Stimulated activated CD8-positive, alpha-beta memory T cell treated with anti-CD3 and anti-CD28 coated beads, Interleukin-15, amount 100 ng/mL, for 4 hours (primary cell): ENCODE measurements at places on chromosomes 5 and 9.

DNA sequence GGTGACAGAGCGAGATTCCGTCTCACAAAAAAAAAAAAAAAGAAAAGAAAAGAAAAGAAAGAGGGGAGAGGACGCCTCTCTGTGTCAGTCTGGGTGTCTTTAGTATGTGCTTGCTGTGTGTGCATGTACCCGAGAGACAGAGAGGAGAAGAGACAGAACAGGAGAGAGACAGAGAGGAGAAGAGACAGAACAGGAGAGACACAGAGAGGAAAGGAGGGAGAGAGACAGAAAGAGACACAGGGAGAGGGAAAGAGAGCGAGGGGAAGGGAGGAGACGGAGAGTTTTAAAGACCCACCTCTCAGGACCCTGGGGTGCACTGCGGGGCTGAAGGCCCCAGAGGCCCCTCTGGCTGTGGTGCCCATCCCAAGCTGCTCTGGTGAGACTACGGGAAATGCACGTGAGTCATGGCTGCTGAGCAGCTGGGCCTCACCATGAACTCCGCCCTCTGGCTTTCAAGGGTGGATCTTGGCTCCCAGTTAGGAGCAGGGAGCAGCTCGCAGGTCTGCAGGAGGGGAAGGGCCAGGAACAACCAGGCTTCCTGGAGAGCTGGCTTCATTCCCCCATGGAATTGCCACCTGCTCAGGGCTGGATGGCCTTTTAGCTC is 7.9 kb downstream of the SLC6A3 start:
- DNase-seq: no peak

DNA sequence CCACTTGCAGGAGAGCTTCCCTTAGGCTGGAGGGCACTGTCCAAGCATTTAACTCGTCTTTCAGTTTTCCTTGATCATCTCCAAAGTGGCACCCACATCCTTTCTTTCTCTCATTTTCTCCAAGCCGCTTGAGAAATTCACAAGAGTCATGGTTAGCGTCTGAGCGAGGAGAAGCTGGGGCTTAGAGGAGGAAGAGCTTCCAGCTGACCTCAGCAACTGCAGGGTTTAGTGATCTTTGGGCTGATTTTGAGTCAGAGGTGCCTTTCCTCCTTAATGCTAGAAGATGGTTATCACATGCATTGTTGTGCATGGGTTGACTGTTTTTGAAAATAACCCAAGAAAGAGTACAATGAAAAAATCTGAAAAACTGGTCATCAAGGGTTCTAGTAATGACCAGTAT is 134.7 kb downstream of the GADD45G start:
- no peak for DNase-seq

DNA sequence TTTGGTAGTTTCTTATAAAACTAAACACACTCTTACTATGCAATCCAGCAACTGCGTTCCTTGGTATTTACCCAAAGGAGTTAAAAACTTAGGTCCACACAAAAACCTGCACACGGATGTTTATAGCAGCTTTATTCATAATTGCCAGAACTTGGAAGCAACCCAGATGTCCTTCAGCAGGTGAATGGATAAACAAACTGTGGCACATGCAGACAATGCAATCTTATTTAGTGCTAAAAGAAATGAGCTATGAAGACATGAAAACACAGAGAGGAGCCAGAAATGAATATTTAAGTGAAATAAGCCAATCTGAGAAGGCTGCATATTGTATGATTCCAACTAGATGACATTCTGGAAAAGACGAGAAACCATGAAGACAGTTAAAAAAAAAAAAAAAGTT is 10.7 kb downstream of the WNK2 start:
- no peak for DNase-seq

DNA sequence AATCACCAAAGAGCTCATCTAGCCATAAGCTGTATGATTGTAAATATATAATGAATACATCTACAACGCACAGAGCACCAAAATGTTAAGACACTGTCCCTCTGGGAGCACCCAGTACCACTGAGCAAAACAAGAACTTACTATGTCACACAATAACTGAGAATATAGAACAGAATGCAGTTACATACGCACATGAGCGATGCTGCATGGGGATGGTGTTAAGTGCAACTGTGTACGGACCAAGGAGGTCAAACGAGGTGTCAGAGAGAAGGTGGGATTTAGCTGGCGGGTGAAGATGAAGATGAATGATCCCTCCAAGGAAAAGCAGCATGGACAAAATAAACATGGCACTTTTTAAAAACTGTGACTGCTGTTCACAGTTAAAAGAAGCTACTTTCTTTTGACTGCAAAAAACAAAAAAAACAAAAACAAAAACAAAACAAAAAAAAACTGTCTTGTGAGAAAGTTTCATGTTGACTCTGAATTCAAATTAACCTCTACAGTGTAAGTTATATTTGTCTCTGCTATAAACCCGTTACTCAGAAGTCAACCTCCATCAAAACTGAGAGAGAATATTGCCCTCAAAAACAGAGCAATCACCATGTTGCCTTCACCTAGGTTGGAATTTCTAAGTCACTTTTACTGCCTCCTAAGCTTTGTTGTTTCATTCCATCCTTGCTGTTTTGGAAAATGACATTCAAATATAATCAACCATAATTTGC is 169.6 kb upstream of the GNA14 start:
- no peak for DNase-seq

- DNase-seq: no peak
Observed at GRCh38 chr9:21160178-21160577, 6.3 kb downstream of the IFNA21 start.

DNA sequence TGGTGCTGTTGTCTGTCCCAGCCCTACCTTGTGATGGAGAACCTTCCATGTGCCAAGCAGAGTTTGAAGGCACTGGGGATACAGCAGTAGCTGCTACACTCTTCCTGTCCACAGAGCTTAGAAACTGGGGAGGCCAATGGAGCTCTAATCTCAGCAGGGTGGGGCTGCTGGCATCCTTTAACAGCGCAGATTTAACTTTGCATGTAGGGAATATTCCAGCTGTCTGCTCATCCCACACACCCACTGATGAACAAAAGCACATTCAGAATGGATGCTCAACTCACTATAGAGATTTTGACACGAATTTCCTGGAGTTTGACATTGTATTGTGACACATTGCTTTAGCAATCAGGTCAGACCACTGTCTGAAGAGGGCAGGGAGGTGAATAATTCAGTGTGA is 49.0 kb downstream of the TMEM215 start:
- no peak for DNase-seq

DNA sequence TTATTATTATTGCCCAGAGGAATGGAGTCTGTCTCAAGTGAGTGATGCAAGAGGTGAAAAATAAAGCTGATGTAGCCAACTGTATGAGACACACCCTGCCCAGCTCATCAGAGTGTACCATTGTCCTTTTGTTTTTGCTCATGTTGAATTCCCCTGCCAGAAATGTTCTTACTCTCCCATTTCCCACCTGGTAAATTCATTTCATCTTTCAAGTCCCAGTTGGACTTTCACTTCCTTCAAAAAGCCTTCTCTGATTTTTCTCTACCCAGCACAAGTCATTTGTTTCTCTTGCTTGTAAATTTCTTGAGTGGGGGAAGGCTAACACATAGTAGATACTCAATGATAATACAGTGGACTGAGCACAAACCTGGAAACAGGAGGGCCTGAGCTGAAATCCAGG is 394.5 kb upstream of the ZNF462 start:
- DNase-seq: no peak

DNA sequence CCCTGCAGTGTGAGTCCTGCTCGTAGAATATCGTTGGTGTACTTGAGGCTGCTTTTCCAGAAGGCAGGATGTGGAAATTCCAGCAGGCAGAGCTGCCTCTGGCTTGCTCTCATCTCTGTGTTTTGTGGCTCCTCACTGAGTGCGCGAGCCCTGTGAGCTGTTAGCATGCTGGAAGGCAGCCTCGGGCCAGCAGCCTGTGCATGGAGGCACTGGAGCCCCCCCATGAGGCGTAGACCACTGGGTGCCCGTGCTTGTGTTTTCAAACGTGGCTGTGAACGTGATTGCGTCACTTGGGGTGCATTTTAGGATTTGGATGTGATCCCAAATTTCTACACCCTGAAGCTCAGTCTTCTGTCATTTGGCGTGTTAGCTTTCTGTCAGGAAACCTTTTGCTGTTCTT is 3.2 kb downstream of the WDR5 start:
- no peak for DNase-seq

DNA sequence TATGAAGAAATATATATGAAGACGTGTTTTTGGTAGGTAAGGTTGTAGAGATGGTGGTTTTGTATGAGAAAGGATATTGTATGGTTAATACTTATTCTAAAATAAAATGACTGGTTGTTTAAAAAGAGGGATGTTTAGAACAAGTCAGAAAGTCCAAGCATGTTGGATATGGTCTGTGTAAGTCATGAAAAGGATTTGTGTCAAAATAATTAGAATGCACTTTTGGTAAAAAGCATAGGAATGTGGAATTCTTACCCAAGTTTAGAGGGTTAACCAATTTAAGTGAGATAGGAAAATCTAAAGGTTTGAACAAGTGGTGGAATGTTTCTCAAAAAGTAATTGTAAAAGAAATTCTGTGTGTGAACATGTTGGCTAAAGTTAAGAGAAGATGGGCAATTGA is 1556.5 kb upstream of the C9orf72 start:
- DNase-seq: no peak

DNA sequence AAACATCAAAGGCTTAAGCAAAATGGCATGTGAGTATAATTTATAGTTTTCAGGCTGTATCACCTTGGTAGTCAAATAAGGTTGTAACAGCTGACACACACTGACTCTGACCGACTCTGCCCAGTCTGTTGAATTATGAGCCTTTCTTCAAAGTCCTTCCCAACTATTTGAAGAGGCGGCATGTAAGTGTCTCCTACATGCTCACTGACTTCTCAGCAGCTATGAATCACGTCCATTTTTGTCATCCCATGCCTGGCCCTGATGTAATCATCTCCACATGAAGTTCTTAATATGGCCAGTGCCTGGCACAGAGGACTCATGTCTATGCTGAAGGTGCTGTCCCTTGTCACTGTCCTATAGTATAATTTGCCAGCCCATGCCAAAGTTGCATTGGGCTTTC is 5.1 kb upstream of the PTBP3 start:
- DNase-seq: no peak

GRCh38 chr5:100188778-100189177 is 346.4 kb upstream of the FAM174A start:
- DNase-seq: no peak

- no peak for DNase-seq
Observed at GRCh38 chr5:16411741-16412455, 53.7 kb downstream of the ZNF622 start.

DNA sequence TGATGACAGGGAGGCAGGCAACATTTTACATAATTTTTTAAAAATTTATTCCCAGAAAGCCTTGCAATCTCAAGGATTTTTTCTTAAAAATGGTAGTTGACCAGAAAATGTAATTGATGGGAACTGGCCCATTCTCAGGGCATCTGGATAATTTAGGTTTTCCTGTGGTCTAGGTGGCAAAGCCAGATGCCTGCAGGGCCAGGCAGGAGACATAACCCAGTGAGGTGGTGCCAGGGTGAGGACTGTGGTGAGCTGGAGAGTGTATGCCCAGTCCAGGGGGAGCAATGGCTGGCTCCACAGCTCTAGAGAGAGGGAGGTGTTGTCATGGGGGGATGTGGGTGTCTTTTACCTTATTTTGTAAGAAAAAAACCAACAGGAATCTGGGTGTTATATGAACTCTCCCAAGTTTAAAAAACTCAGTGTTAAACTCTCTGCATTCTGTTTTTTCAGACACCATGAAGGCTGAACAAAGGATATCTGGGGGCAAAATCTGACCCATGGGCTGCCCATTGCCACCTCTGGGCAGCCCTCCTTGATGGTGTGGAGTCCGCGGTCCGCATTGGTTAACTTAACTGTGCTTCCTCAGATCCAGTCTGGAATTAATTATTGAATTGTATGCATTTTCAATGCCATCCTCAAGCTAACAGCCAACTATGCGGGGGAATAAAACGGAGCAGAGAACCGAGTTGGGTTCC is 43.9 kb downstream of the BOD1 start:
- no peak for DNase-seq

DNA sequence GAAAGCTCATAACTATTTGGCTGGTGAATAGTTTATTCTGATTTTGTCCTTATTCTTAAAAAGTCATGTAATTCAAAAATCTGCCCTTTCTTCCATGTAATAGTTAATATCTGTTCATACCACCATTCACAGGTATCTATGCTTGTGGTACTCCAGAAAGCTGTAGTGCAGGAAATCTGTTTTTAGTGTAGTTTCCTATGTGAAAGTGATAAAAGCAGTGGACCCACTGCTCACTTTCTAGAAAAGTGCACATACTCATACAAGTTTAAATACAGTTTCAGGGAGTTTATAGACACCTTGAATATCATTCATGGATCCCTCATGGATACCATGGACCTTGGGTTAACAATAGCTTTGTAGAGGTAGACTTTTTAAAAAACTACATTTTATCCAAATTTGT is 20.2 kb downstream of the PBX3 start:
- no peak for DNase-seq
